ENCODE measurements at places on chromosomes 3 and 15.
A peak's percentile ranks its signal among the peaks of the same experiment; 100 is the strongest.

- no peak for DNase-seq
These were observed 1.3 kb downstream of the NEIL1 start for GRCh38 chr15:75348034-75348561.

GRCh38 chr15:47500842-47501241, 216.5 kb upstream of the SEMA6D start:
- no peak for DNase-seq

DNA sequence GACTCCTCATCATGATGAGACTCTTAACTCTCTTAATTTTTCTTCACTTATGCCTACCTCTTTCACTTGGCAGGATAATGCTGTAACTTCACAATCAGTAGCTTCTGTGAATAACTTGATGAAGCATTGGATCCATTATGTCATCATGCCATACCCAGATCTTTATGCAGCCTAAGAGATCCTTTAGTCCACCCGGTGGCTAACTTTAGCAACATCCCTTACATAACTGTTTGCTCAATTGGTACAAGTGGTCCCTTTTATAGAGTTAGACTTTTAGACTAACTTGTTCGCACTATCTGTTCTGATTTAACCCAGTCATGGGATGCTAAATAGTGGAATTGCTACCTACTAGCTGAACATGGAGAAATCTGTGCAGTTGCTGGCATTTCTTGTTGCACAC, 184.5 kb downstream of the USP13 start:
- DNase-seq, result no peak

GRCh38 chr3:194496217-194496919, 9.6 kb upstream of the ATP13A3 start:
- no peak for DNase-seq

GRCh38 chr3:187567661-187568121, 102.5 kb downstream of the SST start:
- DNase-seq, result peak; percentile 76

DNA sequence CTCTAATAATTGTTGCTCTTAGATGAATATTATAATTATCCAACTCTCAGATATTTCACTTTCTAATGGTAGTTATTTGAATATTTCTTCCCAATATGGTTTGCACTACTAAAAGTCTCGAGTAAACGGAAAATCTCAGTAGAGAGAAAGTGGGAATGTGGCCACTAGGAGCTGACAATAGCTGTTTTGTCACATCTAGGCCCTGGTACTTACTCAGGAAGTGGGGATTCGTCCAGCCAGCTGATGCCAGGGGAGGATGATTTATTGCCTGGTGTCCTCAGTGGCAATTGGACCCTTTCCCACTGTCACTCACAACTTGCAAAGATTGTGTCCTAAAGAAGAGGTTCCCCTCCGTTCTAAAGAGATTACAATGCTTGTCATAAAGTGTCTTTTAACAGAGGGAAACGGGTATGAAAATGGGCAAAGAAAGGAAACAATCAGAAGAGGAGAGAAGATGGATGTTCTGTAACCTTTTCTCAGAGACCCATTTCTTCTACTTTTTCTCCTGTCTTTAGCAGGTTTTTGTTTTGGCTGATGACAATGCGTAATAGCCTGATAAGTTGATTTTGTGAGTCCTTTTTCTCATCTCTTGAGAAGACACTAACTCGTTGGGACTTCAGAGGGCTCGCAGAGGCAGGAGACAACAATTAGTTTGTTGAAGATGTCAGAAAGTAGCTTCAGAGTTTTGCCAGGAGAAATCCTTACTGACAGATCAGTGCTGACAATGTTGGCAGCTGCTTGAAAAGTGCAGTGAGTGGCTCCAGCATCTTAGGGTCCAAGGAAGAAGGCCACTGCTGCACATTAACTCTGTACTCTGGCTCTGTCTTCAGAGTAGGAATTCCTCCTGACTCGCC, 320.6 kb downstream of the MECOM start:
- no peak for DNase-seq

DNA sequence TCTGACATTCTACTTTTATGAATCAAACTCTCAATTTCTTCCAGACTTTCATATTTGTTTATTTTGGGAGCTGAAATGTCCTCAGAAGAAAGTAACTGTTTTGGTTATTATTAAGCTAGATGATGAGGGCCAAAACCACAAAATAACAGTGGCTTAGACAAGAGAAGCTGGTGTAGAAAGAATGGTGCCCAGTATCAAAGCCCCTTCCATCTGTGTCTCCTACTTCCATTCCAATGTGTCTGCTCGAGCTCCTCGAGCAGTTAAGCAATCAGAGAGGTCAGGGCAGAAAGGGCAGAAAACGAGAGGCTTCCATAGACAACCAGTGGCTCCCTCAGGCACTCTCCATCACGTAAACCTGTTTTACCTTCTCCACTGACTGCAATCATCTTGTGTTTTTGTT, 59.7 kb upstream of the MAGI1 start:
- no peak for DNase-seq

DNA sequence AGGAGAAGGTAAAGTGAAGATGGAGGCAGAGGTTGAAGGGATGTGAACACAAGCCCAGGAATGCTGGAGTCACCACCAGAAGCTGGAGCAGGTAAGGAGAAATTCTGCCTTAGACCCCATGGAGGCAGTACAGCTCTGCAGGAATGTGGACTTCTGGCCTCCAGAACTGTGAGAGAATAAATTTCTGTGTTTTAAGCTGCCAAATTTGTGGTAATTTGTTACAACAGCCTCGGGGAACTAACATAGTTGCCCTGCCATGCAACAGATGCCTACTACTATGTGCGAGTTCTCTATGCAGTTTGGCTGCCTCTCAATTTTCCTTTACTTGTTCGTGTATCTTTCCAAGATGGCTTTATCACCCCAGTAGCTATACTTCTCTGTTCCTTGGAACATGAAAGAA, 394.1 kb downstream of the TUSC7 start:
- no peak for DNase-seq

- no peak for DNase-seq
These were observed 47.6 kb downstream of the ARIH1 start for GRCh38 chr15:72521682-72522081.

GRCh38 chr15:78828920-78829319, 17.7 kb upstream of the ADAMTS7 start:
- DNase-seq, result no peak
